ENCODE measurements at places on chromosomes 12 and 14.

GRCh38 chr14:21287168-21287567 lies 7.3 kb downstream of the RPGRIP1 start:
- no peak for DNase-seq

DNA sequence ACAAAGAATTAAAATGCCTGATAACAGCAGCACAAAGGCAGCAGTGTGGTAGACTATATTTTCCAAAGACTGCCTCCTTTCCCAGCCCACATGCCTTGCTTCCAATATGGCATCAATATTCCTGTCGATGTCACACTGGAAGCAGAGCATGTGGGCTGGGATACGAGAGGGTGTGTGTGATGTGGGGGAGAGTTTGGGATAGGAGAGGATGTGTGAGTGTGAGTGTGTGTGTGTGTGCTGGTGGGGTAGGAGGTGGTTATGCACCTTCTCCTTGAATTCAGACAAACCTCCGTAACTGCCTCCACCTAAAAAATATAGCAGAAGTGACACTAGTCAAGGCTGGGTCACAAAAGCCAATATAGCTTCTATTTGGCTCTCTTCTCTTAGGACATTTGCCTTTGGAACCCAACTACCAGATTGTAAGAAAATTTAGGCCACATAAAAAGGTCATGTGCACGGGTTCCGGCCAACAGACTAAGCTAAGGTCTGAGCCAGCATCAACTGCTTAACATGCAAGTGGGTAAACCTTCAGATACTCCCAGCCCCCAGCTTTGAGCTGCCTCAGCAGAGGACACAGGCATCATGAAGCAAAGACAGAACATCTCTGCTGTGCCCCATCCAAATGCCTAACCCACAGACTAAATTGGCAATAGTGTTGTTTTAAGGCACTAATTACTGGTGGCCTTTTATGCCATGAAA lies 29.5 kb downstream of the SPPL3 start:
- no peak for DNase-seq

- no peak for DNase-seq
Measured at GRCh38 chr12:70695361-70696023, 58.3 kb upstream of the PTPRB start.

GRCh38 chr12:104699489-104700190 lies 242.9 kb downstream of the CHST11 start:
- no peak for DNase-seq

GRCh38 chr12:94012590-94012989 lies 135.8 kb upstream of the PLXNC1 start:
- no peak for DNase-seq

DNA sequence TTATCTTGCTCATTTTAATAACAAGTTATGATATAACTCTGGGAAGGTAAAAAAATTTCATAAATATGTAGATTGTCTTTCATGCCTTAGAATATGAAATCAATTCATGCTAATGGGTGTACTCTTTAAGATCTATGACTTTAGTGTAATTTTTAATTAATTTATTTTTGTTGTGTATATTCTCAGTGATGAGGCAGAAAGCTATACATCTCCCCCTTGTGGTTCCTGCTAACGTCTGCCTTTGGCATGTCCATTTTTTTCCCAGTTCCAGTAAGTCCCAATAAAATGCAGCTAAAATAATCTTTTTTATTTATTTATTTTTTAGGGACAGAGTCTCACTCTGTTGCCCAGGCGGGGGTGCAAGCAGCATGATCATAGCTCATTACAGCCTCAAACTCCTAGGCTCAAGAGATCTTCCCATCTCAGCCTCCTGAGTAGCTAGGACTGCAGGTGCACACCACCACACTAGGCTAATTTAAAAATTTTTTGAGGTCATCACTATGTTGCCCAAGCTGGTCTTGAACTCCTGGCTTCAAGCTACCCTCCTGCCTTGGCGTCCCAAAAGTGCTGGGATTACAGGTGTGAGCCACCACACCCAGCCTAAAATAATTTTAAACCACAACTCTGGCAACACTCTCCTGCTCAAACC lies 3.3 kb upstream of the CHURC1 start:
- DNase-seq, result no peak

DNA sequence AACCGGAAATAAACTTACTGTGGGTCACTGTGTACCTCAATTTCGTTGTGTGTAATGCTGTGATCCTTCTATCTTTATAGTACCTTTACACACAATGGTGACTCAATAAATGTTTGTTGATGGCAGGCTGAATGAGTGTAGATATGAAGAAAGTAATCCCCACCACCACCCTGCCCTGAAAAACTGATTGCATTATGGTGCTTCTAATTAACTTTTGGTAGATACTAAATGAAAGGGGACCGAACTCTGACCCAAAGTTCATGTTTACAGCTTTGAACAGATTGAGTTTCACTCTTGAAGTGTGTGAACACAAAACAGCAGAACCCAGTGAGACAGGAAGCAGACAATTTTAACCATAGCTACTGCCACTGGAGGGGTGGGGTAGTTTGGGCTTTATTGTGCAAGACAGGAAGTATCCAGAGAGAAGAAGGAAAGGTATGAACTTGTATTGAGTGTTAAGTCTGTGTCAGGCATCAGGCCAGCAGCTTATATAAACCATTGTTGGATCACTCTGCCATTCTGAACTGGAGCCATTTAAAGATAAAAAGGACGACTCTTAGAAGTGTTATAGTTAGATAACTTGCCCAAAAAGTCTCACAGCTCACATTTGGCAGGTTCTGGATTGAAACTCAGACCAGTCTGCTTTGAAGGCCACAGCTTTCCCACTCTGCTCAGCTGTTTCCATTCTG lies 197.0 kb upstream of the AMIGO2 start:
- DNase-seq, result no peak

- no peak for DNase-seq
Measured at GRCh38 chr12:80156306-80156705, 57.0 kb downstream of the OTOGL start.
